Esophagus squamous epithelium (tissue), 5 donors: ENCODE measurements at places on chromosomes 5 and 9. TPM values are rescaled to one million over a fixed set of nuclear protein-coding genes. Genes with fewer than 3 reads are reported as not detected.

LCN1 gene
- total RNA-seq = not detected

CCL27 gene
- not detected for total RNA-seq

ADGRD2 gene
- total RNA-seq = not detected

PCDHGA5 gene
- total RNA-seq = 0.38 TPM

ZDHHC11B gene
- total RNA-seq = 0.44 TPM

MLANA gene
- total RNA-seq = not detected

PCDHB12 gene
- 1.7 TPM for total RNA-seq

FAM221B gene
- not detected for total RNA-seq

RAB3C gene
- total RNA-seq = 0.09 TPM

FGF1 gene
- total RNA-seq = 2.4 TPM

TEK gene
- total RNA-seq = 7.4 TPM

C5orf58 gene
- total RNA-seq = not detected

C9orf50 gene
- total RNA-seq = not detected

C9 gene
- total RNA-seq = not detected

NME5 gene
- not detected for total RNA-seq

RELL2 gene
- 10.4 TPM for total RNA-seq

C9orf153 gene
- not detected for total RNA-seq

OR1J2 gene
- total RNA-seq = not detected

PCDHA9 gene
- total RNA-seq = not detected

DMRT3 gene
- 1.0 TPM for total RNA-seq

ADAMTS13 gene
- 0.21 TPM for total RNA-seq

PCDHB9 gene
- 0.44 TPM for total RNA-seq

IRGM gene
- not detected for total RNA-seq

SHOC1 gene
- total RNA-seq = 0.15 TPM

PCDHGC5 gene
- 1.7 TPM for total RNA-seq

CAMK2A gene
- total RNA-seq = 0.04 TPM

LHX3 gene
- total RNA-seq = not detected

ADCY2 gene
- total RNA-seq = 2.7 TPM

FAM200C gene
- 0.87 TPM for total RNA-seq

LECT2 gene
- not detected for total RNA-seq

IL3 gene
- not detected for total RNA-seq

PCYOX1L gene
- total RNA-seq = 3.1 TPM

ENTPD2 gene
- total RNA-seq = 0.47 TPM

TMC1 gene
- 1.5 TPM for total RNA-seq

MAP1B gene
- 34.4 TPM for total RNA-seq

SHISAL2B gene
- total RNA-seq = not detected

ANKRD31 gene
- total RNA-seq = 1.1 TPM

SAXO1 gene
- not detected for total RNA-seq

IFNA21 gene
- not detected for total RNA-seq
